Hematopoietic multipotent progenitor cell treated with erythropoietin and hydrocortisone succinate and interleukin-3 and kit ligand, for 17 days (in vitro differentiated cells): ENCODE measurements at places on chromosomes 6 and 20.
A peak's percentile ranks its signal among the peaks of the same experiment; 100 is the strongest.

- no peak for DNase-seq
Observed at GRCh38 chr20:2001119-2001518, 7.3 kb upstream of the PDYN start.

DNA sequence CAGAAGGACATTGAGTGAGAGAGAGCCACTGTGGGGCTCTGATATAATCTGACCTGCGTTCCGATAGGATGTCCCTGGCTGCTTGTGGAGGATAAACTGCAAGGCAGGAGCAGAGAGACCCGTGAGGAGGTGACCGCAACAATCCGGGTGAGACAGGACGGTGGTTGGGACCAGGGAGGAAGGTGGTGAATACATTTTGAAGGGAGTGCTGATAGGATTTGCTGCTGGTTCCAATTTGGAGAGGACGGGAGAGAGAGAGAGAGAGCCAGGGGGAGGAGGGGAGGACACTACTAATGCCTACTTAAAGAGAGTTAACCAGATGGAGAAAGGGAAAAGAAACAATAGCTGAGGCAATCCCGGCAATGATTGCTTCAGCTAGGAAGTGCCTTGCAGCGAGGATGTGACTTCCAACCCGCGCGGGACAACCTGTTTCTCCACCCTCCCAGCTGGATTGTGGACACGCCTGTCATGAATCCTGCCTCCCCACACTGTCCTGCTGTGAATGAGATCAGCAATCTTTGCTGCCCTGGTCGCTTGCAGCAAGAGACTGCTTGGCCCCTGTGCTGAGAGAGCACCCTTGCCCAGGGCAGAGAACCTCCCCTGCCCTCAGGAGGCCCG lies 199.0 kb upstream of the KCNG1 start:
- DNase-seq = no peak

- no peak for DNase-seq
Observed at GRCh38 chr6:53956068-53956711, 155.1 kb upstream of the MLIP start.

DNA sequence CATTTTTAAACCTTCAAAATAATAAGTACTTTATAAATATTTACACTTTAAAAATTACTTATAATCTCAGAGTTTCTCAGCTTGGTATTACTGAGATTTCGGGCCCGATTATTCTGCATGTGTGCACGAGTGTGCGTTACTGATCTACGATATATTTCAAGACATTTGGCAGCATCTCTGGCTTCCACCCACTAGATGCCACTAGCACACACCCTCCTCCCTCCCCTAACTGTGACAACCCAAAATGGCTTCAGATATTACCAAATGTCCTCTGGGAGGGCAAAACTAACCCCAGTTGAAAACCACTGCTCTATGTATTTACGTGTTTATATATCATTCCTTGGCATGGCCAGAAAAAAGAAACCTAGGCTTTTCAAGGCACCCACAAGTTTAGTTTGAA lies 95.9 kb downstream of the FYN start:
- DNase-seq = peak; percentile 16

DNA sequence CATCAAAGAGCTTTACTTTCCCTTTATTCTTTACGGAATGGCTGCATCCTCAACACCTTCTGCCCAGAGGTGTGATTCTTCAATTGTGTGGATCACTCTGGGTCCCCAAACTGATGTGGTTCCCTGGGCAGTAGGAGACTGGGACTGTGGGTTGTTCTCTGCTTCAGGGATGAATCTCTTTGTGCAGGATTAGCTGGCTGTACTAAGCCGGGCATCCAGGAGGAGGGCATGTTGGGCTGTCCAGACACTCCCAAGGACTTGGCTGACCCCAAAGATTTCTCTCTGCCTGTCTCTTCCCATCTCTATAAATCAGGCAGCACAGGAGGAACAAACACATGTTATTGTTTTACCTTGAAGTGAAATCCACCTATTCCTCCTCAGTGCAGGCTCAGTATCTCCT lies 15.3 kb downstream of the FARS2 start:
- DNase-seq = no peak

- DNase-seq = no peak
Observed at GRCh38 chr6:159701413-159701999, 8.5 kb upstream of the SOD2 start.

DNA sequence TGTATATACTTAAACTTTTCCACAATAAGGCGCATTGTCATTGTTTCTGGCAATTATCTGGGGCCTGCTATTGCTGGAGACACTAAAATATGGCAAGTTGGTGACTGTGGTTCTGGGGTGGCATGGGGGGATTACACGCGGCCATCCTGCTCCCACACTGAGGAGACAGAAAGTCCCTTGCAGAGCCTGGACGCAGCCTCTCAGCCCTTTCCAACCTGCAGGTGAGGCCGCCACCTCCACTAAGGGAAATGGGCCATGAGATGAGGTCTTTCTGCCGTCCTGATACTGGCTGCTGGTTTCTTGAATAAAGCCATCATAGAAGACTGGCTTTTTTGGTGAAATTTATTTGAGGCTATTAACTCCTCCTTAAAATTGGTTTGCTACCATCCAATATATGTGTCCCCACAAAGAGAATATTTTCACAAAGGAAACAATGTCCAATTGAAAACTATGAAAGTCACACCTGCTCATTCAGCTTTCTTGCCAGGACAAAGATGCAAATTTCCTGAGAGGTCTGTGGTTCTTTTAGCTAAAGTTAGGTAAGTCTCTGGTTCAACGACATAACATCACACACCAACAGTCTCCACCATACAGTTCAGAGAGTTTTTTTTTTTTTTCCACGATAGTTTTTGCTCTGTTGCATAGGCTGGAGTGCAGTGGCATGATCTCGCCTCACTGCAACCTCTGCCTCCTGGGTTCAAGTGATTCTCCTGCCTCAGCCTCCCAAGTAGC lies 13.0 kb downstream of the TXNDC5 start:
- DNase-seq = no peak
